ENCODE measurements at places on chromosomes 6 and 20.

GRCh38 chr6:113540466-113540865 is 316.7 kb upstream of the MARCKS start:
- no peak for DNase-seq

DNA sequence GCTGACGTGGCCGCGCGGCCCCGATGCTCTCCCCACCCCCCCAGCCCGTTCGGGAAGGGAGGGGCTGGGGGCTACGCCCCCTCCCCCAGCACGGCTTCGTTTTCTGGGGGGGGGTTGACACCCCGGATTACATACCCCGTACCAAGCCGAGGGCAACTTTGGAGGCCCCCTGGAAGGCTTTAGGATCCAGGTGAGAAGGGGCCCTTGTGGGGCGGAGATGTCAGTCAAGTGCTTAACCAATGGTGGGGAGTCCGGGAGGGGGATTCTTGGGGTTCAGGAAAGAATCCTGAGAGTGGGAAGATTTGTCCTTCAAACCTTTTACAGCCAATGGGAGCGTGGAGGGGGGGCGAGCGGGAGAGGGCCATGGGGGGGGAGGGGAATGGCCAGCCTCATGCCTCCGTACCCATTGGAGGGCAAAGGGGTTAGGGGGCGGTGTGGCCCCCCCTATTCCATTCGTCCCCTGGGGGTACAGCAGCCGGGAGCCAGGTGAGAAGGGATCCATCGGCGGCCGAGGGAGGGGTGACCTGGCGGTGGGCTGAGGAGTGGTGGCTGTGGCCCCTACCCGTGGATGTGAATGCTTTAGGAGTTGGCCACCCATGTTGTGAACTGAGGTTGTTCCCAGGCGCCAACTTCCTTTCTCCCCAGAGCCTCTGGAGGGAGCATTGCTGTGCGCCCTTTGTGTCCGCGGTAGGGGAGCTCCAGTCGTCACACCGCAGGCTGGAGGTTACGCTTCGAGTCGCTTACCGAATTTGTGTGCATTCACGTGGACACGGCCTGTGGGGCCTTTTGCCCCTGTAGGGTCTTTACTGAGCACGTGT is 682 bp downstream of the BRD2 start:
- DNase-seq, result peak; percentile 28

GRCh38 chr6:45746046-45746445 is 269.6 kb downstream of the CLIC5 start:
- DNase-seq, result peak; percentile 23

- no peak for DNase-seq
Measured at GRCh38 chr6:135094403-135094821, 39.8 kb upstream of the HBS1L start.

- DNase-seq, result no peak
Measured at GRCh38 chr6:29553268-29554057, 6.1 kb downstream of the UBD start.

GRCh38 chr6:112214739-112215269 is 39.6 kb downstream of the LAMA4 start:
- DNase-seq, result no peak

DNA sequence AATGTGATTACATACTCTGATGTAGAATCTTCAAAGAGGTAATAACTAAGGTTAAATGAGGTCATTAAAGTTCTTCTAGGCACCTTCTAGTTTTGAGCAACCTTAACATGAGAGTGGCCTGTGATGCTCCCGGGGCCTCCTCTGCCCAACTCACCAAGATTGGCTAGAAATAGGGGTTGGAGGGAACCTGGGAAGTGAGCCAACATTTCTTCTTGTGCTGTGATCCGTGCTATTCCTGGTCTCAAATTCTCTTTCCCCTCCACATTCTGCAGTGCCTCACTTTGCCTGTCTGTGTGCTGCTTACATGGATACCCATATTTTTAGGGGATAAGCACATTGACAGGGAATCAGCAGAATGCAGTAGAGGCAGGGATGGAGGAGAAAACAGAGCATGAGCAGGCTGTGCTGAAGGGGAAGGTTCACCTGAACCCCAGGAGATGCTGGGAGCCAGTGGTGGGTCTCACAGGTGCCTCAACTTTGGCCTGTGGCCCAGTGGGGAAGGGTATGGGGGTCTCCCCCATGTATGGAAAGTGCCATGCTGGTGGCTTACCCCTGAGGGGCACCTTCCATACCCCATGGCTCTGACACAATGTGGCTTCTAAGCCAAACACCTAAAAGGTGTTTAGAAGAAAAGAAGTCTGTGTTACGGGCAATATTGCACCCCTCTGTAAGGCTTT is 164.7 kb upstream of the CHD6 start:
- no peak for DNase-seq

- DNase-seq, result no peak
Measured at GRCh38 chr20:53463101-53463972, 130.3 kb downstream of the ZNF217 start.

DNA sequence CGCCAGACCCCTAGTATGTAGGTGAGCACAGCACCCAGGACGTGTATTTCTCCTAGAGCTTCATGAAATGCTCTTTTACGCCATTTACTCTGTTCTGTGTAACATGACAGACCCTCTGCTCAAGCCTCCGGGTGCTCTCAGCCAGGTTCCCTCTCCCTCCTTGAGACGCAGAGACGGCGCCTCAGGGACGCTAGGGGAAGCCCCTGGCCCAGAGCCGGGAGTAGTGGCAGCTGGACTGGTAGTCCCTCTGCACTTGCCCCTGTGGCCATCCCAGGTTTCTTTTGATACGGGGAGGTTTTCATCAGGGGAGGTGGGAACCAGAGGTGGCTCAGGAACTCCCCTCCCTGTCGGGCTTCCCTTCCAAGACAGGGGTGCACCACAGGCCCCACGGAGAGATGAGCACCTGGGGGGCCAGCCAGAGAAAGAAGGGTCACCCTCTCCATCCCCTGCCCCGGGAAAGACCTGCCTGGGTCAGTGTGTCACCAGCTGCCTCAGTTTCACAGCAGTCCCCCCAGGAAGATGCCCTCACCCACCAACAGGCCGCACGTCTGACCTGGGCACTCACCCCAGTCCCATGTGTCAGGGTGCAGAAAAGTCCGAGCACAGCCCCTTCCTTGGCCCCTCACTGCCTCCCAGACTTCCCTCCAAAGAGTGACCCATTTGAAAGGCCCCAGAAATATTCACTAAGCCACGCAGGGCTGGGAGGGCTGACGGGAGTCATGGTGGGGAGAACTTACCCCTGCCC is 58.1 kb upstream of the AFDN start:
- no peak for DNase-seq

DNA sequence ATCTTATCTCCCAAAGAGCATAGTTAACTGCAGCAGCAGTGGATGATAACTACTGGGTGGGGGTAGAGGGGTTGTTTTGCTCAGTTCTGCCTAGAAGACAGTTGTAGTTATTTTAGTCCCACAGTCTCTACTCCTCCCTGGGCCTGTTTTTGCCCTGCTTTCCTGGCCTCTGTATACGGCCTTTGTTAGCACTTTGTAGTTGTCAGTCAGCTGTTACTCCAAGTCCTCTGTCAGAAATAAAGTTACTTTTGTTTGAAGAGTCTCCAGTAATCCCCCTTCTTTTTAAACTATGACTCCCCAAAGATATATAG is 113.9 kb downstream of the SLC16A10 start:
- DNase-seq, result no peak

All from GM04503 (cell line).